Choroid plexus epithelial cell (primary cell): ENCODE measurements at places on chromosomes 5 and 9.

- no peak for DNase-seq
Measured at GRCh38 chr5:110439296-110439695, 287.2 kb downstream of the TMEM232 start.

DNA sequence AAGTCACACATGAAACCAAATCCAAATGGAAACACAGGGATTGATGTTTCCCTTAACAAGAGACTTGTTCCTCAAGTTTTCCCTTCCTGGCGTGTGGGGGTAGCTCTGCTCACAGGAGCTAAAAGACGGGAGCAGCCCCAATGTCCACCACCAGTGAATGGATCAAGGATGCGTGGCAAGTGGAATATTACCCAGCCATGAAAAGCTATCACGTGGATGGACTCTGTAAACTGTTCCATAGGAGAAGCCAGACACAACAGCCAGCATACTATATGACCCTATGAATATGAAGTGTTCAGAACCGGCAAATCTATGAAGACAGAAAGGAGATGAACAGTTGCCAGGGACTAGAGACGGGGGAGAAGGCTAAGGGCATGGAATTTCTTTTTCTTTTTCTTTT is 28.3 kb upstream of the RXRA start:
- DNase-seq = no peak

DNA sequence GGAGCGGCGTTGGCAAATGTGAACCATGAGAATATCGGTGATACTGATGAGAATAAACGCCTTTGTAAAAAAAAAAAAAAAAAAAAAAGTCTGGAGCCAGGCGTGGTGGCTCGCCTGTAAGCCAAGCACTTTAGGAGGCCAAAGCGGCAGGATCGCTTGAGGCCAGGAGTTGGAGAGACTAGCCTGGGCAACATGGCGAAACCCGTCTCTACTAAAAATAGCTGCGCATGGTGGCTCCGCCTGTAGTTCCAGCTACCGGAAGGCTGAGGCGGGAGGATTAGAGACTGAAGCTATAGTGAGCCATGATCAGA is 425 bp upstream of the NFX1 start:
- DNase-seq = no peak

GRCh38 chr9:131276891-131277286 is 579 bp upstream of the FAM78A start:
- DNase-seq = no peak

DNA sequence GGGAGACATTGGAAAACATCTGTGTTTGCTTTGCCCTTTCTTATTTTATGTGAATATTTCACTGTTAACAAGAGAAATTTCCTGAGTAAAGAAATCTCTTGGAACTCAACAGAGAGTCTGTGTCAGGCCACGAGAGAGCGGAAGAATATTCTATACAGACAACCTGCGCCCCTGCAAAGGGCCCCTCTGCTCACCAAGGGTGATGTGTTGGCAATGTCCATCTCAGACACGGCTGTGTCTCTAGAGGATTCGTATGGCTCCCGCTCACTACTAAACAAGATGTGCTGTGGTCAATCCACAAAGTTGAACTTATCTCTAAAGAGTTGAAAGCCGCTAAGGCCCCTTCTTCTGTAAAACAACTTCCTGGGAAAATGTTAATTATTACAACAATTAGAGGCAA is 241.0 kb upstream of the IRX1 start:
- DNase-seq = no peak

- peak; percentile 85 for DNase-seq
Measured at GRCh38 chr9:136485049-136486045, 2.5 kb upstream of the SEC16A start.

GRCh38 chr9:16921855-16922254 is 51.4 kb upstream of the BNC2 start:
- peak; percentile 26 for DNase-seq

GRCh38 chr5:36934740-36935356 is 58.3 kb downstream of the NIPBL start:
- DNase-seq = peak; percentile 70

GRCh38 chr5:54186108-54186507 is 124.3 kb downstream of the ARL15 start:
- DNase-seq = no peak

GRCh38 chr9:86987900-86988299 is 40.6 kb upstream of the GAS1 start:
- no peak for DNase-seq

- DNase-seq = peak; percentile 59
Measured at GRCh38 chr9:98317134-98317857, 61.8 kb upstream of the TBC1D2 start.

DNA sequence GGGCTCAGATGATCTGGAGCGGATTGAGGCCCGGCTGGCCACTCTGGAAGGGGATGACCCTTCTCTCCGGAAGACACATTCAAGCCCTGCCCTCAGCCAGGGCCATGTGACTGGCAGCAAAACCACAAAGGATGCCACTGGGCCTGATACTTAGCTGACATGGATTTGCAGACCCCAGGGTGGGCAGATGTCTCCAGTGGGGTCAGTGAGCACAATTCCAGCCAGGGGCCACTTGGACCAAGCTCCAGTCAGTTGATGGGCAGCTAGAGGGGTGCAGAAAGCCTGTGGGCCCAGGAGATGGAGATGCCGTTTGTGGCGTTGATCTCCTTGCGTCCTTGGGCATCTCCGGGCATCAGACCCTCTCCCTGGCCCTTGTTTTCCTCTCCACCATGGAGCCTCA is 46.7 kb downstream of the PSD2 start:
- no peak for DNase-seq

GRCh38 chr5:42963412-42963811 is 76.7 kb downstream of the ANXA2R start:
- DNase-seq = no peak

DNA sequence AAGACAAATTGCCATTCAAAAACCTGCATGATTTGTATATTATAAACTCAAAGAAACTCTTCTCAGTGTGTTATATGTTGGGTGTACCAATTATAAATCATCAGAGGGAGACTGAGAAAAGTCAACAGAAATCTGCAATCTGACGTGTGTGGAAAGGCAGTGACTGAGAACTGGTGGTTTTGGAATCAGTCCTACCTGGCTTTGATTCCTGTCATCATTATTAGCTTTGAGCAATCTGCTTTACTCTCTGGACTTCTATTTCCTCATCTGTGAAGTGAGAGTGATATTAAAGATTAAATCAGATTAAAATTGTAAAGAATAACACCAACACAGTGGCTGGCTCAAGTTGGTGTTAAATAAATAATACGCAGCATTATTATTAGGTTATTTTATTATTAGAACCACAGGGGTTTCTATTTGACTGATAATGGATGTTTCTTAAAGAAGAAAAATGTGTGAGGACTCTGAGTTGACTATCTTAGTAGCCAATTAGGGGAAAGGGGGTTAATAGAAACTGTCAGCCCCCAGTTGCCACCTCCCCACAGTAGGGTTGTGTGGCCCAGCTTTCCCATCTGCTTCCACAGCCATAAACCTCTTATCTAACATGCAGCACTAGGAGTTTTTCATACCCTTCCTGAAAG is 59.6 kb downstream of the SNCAIP start:
- DNase-seq = no peak

- DNase-seq = peak; percentile 96
Measured at GRCh38 chr5:83474161-83474796, 2.7 kb downstream of the VCAN start.

DNA sequence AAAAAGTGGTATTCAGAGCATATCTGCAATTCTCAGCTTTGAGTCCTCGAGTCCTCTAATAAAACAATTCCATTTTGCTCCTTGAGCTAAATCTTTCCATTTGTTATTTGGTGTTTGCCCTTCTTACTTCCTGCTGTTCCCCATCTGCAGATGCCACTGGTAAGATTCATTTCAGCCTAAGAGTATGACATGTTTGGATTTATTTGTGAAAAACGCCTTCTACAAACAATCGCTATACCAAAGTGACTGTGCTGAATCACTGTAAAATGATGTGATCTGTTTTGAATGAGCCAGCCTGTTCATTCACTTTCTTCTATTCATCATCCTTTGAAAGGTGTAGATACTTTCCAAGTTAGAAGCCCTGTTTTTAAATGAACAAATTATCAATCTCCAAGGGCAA is 27.7 kb downstream of the KCTD16 start:
- peak; percentile 31 for DNase-seq

DNA sequence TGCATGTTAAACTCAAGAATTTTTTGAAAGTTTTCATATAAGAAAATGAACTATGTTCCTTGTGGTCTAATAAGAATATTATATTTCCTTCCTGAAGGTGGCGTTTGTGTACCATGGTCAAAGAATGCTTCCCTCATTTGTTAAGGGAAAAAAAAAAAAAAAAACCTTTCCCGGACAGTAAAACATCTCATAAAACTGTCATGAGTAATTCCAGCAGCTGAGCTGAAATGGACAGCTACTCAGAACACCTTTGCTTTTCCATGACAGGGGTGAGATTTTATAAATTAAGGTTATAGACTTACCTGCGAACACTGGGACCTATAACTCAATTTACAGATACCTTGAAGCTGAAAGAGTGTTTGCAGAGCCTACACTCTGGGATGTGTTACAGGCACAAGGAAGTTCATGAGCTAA is 113.2 kb upstream of the RANBP3L start:
- DNase-seq = peak; percentile 81

DNA sequence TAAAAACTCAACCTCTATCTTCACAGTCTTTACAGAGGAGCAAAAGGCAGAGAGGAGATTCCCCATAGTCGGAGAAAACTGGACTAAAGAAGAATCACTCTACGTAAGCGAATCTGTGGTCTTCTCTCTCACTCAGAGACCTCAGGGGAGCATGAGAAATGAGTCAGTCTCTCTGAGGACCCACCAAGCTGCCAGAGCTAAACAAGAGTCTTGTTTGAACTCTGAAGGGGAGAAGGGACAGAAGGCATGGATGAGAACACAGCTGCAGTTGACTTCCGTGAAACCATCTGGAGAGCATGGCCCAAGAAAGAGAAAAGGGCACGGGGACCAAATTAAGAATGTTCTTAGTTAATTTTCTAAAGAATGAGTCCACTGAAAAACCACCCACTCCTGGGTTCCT is 12.8 kb upstream of the MAN2A1 start:
- no peak for DNase-seq

GRCh38 chr5:131021646-131022045 is 143.4 kb downstream of the HINT1 start:
- DNase-seq = no peak

DNA sequence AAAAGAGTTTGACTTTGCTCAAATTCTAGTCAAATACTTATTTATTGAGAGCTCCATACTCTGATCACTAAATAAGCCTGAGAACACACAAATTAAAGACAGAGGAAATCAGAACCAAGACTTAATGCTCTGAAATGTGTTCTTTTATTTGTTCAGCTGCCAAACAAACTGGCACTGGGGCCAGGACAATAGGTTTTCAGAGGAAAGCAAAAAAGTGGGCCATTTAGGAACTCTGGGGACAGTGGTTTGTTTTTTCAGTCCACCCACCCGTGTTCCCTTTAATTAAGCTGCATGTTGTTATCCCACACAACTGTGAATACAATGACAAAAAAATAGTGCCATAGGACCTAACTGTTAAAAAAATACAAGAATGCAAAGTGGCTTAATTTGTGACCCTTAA is 95.4 kb upstream of the RETREG1 start:
- no peak for DNase-seq

DNA sequence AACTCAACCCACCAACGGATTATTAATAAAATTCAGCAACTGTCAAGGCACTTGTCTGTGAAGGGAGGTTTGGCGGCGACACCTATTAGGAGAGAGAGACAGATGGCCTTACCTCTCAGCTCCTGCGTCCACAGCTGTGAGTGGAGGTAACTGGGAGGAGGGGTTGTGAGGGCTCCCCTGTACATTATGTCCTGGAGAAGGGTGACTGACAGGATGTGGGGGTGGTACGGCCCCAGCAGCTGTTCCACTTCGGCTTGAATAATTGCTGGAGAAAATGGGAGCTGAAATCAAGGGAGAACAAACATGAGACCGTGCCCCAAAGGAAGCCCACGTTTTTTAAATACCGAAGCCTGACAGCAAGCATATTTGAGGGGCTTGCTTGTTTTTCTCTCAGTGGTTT is 353.5 kb upstream of the RFX3 start:
- DNase-seq = no peak

DNA sequence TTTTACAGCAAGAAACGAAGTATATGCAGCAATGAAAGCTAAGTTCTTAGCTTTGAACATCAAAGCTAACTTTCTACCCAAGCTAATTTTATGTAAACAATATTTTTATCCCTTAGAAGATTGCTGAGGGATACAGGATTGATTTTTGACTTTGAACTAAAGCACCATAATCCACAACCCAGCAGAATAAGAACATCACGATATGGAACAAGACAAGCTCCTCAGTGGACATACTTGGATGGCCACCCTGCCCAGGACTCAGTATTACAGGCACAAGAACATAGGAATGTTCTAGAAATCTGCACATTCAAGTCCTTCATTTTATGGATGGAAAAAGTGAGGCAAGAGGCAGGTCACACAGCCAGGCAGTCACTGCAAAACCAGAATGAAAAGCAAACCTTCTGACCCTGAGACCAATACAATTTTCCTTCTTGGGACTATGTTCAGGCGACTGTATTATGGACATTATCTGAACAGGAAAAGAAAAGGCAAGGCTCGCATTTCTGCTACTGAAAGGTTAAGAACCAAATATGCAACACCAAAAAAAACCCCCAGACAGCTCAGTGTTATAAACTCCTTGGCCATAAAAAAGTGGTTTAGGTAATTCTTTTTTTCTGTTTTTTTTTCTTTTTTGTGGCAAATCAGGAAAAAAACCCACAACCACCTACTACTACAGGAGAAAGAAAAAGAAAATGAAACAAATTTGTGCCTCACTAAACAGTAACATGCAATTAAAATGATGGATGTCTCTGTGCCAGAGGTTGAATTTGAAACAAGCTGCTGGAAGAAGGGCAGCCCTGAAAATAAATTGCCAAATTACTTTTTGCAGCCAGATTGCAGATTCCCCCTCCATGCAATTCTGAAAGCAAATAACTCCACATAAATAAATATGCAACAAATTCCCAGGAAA is 25.4 kb downstream of the EPB41L4B start:
- DNase-seq = no peak

DNA sequence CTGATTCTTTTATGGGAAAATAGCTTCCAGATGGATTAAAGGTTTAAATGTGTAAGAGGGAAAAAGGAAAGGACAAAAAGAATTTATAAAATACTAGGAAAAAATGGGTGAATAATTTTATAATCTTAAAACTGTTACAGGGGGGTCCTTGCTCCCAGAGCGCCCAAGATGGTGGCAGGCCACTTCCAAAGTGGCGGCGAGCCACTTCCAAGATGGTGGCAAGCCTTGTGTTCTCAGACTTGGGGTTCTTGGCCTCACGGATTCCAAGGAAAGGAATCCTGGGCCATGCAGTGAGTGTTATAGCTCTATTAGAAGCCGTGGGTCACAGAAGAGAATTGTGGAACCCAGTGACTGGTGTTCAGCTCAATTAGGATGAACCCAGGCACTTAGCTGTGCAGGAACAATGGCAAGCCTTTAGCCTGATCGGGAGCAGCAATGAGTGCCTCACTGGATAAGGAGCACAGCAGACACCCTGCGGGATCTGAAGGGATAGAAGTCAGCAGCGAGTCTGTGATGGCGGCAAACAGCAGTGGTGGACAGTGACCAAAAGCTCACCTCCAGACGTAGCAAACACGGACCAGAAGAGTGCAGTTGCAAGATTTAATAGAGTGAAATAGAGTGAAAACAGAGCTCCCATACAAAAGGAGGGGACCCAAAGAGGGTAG is 83.2 kb upstream of the SNCAIP start:
- no peak for DNase-seq
